ENCODE measurements at places on chromosomes 5 and 9.

DNA sequence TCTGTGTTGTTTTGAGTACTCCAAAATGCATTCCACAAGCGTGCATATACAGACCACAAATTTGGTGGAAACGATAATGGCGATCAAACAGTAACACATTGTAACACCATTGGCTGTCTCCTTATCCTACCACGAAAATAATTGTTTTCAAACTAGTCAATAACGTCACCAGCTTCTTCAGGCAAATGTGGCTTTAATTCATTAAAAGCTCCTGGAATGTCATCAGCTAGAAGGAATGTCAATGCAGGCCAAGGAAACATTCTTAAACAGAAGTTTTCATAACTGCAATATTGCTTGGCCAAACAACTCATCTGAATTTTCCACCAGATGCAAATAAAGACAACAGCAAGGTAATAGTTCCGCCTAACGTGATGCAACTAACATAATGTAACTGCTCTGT is 71.6 kb upstream of the XPA start:
- DNase-seq, result no peak

DNA sequence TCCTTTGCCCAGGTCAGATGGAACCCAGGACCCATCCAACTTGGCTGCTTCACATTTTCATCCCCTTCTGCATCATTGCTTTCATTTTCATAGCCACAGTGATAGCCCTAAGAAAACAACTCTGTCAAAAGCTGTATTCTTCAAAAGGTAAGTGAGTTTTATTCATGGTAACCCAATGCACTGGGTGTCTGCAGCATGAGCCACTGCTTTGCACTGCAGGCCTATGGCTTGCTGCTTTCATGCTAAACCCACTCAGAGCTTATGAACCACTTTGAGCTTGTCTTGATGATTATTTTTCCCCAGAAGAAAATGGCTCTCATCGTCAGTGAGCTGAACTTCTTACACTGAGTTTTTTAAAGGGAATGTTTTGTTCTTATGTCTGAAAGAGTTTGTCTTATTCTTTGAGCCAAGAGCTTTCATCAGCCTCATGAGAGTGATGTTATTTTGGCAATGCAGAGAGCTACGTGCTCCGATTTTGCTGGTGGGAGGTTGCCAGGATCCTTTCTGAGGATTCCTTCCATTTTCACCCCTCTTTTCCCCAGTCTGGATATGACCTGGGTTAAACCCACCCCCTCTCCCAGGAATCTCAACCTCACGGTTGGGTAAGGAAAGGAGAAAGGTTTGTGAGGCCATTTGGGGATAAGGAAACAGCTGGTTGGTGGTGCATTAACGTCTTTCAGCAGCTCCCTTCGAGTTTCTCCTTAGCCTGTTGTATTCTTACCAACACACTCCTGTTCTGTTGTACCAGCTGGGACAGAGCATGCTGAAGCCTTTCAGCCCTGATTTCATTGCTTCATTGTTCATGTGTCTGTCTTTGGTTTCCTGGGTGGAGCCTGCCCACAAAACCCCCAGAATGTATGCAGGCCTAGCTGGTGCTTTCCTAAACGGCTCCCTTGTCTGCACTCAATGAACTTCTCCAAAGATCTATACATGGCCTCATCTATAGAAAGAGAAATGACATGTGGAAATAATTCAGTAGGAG is 47.6 kb downstream of the PDCD1LG2 start:
- DNase-seq, result no peak

GRCh38 chr5:138702166-138703077 is 50.8 kb upstream of the CTNNA1 start:
- DNase-seq, result no peak

DNA sequence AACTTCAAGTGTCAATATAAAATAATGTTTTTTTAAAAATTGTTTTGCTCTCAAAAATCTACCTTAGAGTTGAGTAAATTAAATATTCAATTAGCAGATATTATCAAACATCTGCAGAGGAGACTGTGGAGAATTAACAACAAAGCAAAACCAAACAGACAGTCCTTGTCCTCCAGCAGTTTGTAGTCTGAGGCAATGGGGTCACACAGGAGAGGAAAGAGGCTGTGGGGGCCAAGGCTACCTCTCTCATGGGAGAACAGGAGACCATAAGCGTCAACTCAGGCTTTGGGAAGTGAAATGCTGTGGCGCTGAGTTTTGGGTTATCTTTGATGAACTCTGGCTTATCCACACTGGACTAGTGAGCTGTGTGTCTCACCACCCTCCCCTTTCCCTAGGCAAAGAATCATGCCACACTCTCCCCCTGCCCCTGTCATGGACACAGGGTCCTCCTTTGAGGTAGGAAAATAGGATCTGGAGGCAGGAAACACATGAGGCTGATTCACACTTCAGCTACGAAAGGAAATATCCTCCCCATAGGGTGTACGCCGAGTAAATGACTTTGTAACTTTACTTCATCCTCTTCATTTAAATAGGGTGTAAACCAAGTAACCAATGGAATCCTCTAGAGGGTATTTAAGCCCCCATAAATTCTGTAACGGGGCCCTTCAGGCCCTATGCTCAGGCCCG is 152.7 kb downstream of the FSTL4 start:
- DNase-seq, result no peak

GRCh38 chr5:143024228-143024920 is 254.2 kb downstream of the ARHGAP26 start:
- DNase-seq, result peak; percentile 22

GRCh38 chr9:137454145-137454596 is 5.0 kb downstream of the NSMF start:
- no peak for DNase-seq

DNA sequence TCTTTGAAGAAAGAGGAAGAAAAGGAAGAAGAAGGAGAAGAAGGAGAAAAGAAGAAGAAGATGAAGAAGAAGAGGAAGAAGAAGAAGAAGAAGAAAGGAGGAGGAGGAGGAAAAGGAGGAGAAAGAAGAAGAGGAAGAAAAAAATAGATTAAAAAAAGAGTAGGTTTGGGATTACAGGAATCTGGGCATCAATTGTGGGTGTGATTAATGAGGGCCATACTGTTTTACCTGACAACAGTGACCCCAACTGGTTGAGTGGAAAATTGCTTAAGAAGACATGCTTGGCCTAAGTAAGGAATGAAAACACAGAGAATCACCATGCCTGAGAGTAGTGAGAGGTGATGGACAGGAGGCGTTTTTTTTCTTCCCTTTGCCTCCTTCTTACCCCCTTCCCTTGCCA is 114.6 kb downstream of the FAM170A start:
- DNase-seq, result peak; percentile 30

GRCh38 chr5:163407034-163407655 is 30.2 kb upstream of the CCNG1 start:
- no peak for DNase-seq

DNA sequence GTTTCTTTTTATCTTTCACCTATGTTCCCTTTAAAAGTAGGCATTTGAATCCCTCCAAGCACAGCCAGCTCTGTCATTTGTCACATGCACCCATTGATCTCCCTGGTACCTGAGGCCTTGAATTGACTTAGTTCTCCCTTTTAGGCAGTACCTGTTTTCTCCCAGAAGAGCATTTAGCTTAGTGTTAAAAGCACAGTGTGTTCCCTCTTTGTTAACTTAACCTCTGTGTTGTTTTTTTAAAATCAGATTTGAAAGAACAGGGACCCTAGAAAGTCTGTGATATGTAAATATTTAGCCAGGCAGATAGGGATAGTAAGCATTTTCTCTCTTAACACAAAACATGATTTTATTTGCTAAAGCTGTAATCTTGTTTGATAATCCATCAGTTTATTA is 113.8 kb upstream of the SPATA31D4 start:
- DNase-seq, result no peak

Data from NCI-H446 treated with DMSO at 0.1 percent for 48 hours (cell line).